ENCODE measurements at places on chromosomes 2 and 18. TPM values are rescaled to one million over a fixed set of nuclear protein-coding genes. Genes with fewer than 3 reads are reported as not detected.

DNA sequence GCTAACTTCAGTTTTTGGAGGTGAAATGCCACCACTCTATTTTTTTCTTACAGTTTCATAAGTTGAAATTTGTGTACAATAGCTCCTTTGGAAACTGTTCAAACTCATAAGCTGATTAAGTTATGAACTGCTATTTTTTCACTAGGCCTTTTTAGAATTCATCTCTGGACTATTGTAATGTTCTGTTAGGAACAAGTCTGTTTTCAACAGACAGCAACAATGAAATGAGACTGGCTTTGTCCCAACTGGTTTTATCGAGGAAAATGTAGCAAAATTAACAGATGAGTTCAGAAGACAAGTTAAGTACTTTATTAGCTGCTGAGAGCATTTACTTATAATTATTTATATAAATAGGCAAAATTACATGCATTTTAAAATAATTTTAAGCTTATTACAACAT lies 310.6 kb downstream of the ZNF804A start:
- DNase-seq = no peak

GRCh38 chr2:116979916-116980764 lies 834.4 kb upstream of the DDX18 start:
- DNase-seq = no peak

- no peak for DNase-seq
Observed at GRCh38 chr2:222404151-222404905, 20.0 kb upstream of the SGPP2 start.

DNA sequence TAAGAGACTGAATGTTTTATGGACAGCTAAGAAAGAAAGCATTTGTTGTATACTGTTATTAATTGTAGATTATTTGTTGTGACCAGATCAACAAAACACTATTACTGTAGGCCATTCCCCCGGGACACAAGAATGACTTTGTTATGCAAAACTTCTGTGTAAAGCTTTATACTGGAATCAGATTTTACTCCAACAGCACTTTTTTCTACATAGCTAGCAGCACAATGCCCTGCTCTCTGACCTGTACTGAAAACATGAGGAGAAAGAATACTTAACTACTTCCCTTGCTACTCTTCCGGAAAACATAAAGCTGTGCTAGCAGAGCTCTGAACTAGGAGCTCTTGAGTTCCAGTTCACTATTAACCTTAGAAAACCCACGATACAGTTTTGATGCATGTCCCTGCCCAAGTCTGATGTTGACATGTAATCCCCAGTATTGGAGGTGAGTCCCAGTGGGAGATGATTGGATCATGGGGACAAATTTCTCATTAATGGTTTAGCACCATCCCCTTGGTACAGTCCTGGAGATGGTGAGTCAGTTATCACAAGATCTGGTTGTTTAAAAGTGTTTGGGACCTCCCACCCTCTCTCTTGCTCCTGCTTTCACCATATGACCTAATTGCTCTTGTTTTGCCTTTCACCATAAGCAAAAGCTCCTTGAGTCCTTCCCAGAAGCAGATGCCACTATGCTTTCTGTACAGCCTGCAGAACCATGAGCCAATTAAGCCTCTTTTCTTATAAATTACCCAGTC lies 601.1 kb upstream of the PIK3C3 start:
- DNase-seq = no peak

DNA sequence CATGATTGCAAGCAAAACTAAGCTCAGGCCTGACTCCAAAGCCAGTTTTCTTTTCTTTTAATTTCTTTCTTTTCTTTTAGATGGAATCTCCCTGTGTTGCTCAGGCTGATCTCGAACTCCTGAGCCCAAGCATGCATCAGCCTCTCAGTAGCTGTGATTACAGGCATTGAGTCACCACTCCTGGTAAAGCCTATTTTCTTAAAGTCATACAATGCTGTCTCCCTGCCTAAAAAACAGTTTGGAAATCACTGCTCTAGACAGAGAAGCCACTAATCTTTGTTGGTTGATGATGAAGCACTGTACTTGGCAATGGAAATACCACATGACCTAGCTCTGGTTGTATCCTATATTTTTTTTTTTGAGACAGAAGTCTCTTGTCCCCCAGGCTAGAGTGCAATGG lies 33.1 kb upstream of the ZNF532 start:
- no peak for DNase-seq

DNA sequence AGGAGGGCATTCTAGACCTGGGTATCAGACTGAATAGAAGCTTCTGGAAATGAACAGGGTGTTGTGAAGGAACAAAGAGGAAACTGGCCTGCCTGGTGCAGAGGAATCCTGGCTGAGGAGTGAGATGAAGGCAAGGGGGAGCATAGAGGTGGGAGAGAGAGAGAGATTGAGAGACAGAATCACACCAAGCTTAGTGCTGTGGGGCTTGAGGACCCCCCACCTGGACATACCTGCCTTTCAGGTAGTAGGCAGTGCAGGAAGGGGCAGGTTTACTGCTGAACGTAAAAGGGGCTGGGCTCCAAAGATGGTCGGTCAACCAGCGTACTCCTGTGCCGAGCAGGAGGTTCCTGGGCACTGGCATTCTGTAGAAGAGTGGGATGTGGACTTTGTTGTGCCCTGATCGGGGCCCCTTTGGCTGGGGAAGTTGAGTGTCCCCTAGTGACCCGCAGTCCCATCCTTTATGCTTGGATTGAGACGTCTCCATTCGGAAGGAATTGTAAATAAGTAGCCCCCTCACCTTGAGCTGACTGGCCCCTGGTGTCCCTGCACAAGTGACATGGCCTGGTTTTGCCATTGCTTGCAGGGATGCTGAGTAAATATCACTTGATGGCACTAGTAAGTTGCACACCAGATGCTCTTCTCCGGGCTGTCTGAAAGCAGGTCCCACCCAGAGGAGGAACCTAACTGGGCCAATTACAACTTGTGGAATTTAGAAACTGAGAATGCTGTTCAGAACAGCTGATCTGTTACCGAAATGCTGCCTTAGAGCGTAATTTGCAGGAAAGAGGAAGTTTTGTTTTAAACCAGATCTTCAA lies 1.4 kb downstream of the UBE2F start:
- peak; percentile 63 for DNase-seq

- DNase-seq = no peak
Observed at GRCh38 chr2:8257502-8257901, 424.4 kb upstream of the ID2 start.

- DNase-seq = peak; percentile 34
Observed at GRCh38 chr18:26480897-26481795, 67.2 kb downstream of the KCTD1 start.

DNA sequence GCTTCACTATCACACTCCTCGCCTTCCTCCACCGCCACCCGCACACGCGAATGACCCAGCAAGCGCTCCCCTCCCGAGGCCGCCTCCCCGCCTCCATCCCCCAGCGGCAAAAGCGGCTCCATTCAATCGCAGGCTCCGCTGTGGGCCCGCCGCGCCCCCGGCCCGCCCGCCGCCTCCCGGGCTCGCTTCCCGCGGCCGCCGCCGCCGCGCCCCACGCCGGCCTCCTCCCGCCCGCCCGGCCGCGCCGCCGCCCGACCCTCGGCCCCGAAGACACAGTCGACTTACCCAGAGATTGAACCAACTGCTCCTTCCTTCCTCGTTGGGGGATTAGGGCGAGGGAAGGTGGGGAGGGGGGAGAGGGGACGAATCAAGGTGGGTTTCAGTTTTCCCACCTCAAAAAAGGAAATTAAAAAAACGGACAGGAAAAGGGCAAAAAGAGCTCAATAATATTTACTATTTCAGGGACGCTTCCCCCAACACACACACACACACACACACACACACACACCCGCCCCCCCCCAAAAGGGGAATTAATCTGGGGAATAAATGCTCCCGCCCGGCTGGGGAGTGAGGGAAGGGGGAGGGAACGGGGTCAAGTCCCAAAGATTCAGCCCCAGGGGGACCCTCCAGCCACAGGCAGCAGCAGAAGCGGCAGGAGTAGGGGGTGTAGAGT lies 743 bp downstream of the XPO1 start:
- DNase-seq = peak; percentile 15

DNA sequence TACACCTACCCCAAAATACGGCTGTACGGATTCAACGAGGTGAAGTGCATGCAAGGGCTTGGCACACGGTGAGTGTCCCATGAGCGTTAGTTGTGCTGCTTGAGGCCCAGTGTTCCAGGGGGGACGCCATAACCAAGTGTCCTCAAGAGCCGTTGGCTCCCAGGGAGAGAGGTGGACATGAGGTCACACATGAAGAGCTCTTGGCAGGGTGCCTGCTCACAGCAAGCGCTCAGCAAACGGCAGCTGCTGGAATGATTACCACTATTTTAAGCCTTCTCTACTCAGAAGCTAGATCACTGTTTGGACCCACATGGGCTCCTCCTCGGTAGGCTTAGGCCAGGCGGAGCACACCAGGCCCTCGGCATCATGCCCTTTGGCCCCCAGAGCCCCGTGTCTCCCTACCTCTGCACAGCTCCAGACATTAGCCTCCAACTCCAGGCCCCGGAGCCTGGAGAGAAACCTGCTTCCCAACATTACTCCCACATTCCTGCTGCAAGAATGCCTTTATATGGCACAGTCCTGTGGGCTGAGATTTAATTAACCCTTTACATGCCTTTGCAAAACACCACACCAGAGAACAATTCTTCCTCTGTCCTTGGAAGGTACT lies 68.4 kb upstream of the PPP1CB start:
- DNase-seq = peak; percentile 69

GRCh38 chr2:99793022-99793421 lies 303.2 kb upstream of the REV1 start:
- DNase-seq = no peak

GRCh38 chr2:215036314-215036713 lies 102.1 kb downstream of the ABCA12 start:
- DNase-seq = no peak

- DNase-seq = peak; percentile 86
Observed at GRCh38 chr2:176729706-176730569, 460.7 kb downstream of the MTX2 start.

DNA sequence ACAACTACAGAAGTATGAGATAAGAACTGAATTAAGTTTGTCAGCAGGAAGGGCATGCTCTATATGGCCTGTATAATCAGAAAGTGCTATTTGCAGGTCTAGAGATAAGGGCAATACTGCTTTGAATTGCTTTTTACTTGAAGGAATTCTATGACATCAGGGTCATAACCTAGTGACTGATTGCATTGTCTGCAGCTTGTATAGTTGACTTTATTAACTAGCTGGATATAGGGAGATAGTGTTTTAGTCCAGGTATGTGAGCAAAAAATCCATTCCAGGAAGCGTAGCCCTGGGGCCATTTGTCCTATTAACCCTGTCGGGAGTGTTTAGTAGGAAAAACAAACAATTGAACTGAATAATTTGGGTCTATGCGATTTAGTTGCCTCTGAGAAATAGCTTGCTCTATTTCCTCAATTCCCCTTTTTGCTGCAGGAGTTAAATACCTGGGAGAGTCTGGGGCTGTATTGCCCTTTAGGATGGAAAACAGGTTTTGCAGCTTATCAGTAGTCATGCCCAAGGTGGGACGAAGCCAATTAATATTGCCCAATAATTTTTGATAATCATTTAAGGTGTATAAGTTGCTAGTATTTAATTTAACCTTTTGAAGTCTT lies 30.0 kb downstream of the HTR2B start:
- DNase-seq = no peak

GRCh38 chr2:160388464-160389263 lies 104.9 kb downstream of the RBMS1 start:
- peak; percentile 29 for DNase-seq

DNA sequence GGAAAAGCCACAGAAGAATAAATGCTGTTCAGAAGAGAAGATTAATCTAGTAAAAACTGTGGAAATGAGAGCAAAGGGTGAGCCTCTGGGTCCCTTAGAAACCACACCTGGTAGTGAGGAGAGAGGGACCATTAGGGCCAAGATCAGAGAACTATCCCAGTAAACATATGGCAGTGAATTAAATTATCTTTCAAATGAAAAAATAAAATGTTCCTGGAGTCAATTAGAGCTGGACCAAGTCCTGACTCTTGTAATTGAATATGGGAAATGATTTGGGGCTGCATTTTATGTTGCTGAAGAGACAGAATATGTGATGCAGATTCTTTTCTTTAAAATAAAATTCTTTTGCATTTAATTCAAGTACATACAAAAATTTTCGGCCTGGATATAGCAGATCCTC lies 62.2 kb upstream of the PAX3 start:
- no peak for DNase-seq

DNA sequence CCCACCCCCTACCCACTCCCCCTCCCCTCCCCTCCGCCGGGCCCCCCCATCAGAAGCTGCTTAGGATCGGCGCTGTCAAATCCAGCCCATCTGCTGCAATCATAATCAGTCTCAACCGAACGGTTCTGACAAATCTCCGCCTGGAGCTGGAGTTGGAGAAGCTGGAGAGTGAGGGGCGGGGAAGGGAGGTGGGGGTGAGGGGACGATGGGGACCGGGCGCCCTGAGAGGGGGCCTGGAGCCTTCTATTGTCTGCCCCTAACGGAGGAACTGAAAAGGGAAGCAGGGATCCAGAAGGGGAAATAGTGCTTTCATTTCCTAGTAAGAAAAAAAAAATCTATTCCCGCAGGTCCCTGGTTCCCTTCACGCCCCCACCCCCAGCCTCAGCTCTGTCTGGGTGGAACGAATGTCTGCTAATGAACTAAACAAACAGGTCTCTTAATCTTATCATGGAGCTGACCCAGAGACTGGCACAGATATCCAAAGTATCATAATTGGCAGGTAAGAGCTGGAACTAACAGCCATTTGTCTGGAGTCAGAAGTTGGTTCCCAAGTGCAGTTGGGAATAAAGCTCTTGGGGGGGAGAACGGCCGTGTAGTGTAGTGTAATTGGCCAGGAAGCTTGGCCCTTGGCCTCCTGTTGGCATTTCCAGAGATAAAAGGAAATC lies 301.2 kb downstream of the NCKAP5 start:
- no peak for DNase-seq

DNA sequence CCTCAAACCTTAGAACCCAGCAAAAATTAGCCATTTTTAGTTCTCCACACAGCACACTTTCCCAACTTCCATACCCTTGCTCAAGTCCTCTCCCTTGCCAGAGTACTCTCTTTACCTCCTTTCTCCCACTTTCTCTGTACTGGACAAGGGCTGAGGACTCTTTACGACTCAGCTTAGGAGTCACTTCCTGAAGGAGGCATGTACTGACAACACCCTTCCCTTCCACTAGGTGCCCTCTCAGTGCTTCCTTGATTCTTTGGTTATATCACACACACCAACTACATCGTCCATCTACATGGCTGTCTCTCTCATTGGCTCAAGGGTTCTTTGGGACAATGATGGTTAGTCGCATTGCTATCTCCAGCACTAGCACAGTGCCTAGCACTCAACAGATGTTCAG lies 5.2 kb upstream of the C18orf63 start:
- DNase-seq = no peak

Gene CNGA3
- not detected for total RNA-seq

Gene MBP
- total RNA-seq = 91.4 TPM

Gene ABCG8
- total RNA-seq = 2.6 TPM

Gene ZSWIM2
- total RNA-seq = not detected

Gene ADCYAP1
- 1.1 TPM for total RNA-seq

Gene UGT1A10
- total RNA-seq = 47.5 TPM

Gene SLC39A10
- total RNA-seq = 28.3 TPM

Gene MSTN
- total RNA-seq = 0.23 TPM

Gene DCDC2C
- 0.14 TPM for total RNA-seq

Gene UXS1
- total RNA-seq = 45.8 TPM

Gene G6PC2
- not detected for total RNA-seq

Gene MALL
- total RNA-seq = 43.7 TPM

Gene POMC
- total RNA-seq = 6.8 TPM

Gene NOL4
- 1.1 TPM for total RNA-seq

Gene ANKRD62
- total RNA-seq = not detected

Gene CCNT2
- total RNA-seq = 40.1 TPM

Gene PAX8
- total RNA-seq = 3.5 TPM

Gene SIX3
- total RNA-seq = not detected

Measured in mucosa of gallbladder (tissue), 1 donor.